ENCODE measurements at places on chromosomes 7 and 10.

- DNase-seq, result no peak
Measured at GRCh38 chr10:69090685-69091084, 2.8 kb downstream of the SRGN start.

GRCh38 chr7:15584575-15584974 lies 22.8 kb upstream of the AGMO start:
- no peak for DNase-seq

- DNase-seq, result peak; percentile 95
Measured at GRCh38 chr7:8190119-8190895, 71.7 kb downstream of the ICA1 start.

DNA sequence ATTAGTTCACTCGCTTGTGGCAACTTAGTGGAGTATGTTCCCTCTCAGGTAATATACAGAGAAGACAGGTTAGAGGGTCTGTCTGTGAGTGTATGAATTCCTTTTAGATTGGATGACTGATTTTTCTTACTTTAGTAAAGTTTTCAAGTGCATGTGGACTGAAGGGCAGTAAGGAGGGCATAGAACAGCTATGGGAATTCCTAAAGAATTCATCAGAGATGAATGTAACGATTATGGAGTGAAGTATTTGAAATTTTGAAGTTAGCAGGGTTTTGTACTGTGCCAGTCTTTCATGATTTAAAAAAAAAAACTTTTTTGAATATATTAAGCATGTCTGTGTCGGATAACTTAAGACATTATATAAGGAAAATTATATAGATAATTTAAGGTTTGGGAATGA lies 15.5 kb downstream of the MAPK8 start:
- DNase-seq, result no peak

DNA sequence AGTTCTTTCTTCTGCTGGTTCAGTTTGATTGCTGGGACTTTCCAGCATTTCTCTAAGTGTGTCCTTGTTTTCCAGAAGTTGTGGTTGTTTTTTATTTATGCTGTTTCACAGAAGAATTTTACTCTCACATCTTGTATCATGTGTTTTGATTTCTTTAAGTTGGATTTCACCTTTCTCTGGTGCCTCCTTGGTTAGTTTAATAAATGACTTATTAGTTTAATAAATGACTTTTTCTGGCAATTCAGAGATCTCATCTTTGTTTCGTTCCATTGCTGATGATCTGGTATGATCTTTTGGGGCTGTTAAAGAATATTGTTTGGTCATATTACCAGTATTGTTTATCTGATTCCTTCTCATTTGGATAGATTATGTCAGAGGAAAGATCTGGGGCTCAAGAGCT lies 59.8 kb upstream of the CYP2C9 start:
- no peak for DNase-seq

DNA sequence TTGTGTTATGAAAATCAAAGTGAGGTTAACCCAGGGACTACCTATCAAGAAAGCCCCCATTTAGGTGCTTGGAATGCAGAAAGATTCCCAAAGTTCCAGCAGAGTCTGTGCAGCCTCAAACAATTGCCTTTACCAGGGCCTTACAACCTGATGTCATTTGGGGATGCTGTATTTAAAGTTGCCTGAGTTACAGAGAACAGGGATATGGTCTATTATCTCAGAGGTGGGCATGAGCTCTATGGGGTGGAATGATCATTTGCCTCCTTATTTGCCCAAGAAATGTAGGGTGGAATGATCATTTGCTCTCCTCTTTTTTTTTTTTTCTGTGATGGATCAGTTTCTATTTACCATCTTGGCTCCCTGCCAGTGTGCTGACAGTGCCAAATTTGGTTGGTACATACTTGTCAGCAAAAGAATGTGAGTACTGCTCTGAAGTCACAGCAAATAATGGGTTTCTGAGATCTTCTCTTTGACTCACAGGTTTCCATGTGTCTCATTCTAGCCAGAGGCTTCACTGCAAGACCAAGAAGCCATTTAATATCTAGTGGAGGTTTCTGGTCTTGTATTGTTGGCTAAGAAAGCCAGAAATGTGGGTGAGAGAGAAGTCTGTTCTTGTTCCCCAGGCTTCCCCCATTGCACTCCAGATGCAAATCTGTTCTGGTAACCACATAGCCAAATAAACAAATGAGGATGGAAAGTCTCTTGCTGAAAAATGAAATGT lies 45.5 kb upstream of the ZNRF2 start:
- DNase-seq, result no peak

DNA sequence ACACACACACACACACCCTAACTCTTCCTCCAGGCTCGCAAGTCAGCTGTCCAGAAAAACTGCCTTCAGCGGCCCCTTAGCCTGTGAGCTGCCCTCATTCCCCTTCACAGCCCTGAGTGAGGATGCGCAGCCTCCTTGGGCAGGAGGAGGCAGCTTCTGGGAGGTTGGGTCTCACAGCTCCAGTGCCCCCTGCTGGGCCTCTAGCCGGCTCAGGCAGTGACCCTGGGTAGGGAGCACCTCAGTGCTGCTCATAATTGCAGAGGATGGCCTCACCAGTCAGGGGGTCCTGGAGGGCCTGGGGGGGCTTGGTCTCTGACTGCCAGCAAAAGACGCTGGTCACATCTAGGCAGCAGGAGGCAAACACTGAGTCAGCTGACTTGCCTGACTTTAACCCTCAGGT lies 43.7 kb downstream of the ZNF273 start:
- DNase-seq, result no peak

DNA sequence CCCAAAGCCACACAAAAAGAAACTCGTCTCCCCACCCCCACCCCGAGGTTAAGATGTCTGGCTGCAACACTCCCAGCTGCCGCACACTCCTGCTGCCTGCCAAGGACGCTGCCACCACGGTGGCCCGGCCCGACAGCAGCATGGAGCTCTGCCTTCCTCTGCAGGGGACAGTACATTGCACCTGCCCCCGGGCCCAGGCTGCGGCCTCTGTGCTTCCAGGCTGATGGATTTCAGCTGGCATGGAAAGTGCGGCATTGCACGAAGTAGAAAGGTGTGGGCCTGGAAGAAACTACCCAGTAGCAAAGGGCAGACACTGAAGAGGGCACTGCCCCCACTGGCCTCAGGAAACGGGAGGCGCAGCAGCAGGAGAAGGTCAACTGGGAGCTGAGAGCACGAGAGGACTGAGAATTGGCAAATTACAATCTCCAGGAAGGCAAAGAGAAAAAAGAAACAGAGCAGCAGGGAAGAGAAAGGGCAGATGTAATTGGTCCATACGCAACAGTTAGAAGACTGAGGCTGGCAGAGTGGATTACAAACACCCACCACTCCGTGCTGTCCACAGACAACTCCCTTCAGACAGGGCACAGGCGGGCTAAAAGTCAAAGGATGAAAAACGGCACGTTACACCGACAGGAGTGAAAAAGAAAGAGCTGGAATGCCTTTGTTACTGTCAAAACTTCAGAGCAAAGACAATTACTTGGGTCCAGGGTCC lies 117.1 kb upstream of the DIP2C start:
- DNase-seq, result no peak

- DNase-seq, result no peak
Measured at GRCh38 chr7:20402747-20403230, 72.1 kb downstream of the ITGB8 start.

- DNase-seq, result no peak
Measured at GRCh38 chr10:69070951-69071350, 17.0 kb upstream of the SRGN start.

DNA sequence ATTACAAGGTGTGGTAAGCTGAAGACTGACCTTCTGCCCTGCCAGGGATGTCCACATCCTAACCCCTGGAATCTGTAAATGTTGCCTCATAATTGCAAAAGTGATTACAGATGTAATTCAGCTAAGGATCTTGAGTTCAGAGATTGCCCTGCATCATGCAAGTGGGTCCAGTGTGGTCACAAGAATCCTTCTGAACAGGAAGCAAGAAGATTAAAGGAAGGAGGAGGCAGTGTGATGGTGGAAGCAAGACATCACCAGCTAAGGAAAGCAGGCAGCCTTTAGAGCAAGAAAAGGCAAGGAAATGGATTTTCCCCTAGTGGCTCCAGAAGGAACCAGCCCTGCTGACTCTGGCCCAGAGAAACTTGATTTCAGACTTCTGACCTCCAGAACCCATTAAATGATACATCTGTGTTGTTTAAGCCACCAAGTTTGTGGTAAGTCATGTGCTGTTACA lies 78.1 kb downstream of the USP6NL start:
- peak; percentile 15 for DNase-seq

DNA sequence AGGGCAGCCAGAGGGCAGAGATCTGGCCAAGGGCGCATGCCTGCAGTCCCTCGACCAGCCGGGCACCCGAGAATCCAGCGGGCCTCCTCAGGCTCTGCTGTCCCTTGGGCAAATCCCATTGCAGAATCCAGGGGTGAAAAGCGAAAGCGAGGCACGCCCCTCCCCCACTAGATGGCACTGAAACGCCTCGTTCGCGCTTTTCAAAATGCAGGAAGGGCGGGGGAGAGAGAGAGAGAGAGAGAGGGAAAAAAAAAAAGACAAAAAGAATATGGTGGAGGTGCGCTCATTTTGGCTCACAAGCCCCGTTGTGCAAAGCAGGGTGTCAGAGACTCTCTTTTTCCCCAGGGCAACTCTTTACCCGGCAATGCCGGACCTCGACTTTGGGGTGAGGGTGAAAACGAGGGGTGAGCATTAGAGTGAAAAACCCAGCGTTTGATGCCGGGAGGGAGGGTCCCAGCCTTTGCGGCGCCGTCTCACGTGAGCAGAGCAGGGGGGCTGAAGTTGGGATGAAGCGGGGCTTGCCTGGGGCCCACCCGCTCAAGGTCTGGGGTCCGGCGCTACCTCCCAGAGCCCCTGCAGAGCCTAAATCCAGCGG lies 2.5 kb upstream of the TMEM178B start:
- DNase-seq, result peak; percentile 66

DNA sequence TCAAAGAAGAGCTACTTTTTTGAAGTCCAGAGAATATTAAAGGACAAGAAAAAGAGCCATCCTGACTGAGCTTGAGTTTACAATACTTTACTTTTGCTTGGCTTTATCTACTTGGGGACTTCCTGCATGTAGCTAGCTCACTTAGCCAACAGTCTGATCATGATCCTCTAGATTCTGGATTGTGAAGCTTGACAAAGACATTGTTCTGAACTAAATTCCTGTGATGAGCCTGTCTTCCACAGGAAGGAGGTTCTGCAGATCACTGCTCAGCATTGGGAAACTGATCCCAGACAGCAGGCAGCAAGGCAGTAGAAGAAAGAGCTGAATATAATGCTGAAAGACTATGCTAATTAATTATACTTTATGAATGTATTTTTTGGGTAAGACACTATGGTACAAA lies 296.4 kb downstream of the DGKB start:
- no peak for DNase-seq

- DNase-seq, result no peak
Measured at GRCh38 chr10:3542185-3542611, 242.8 kb downstream of the KLF6 start.

Measured in cerebellar cortex (tissue), 1 donor.